Thoracic aorta (tissue), 2 donors: ENCODE measurements at places on chromosomes 6 and 20.

GRCh38 chr6:135291288-135292076 lies 110.4 kb downstream of the MYB start:
- DNase-seq: no peak

DNA sequence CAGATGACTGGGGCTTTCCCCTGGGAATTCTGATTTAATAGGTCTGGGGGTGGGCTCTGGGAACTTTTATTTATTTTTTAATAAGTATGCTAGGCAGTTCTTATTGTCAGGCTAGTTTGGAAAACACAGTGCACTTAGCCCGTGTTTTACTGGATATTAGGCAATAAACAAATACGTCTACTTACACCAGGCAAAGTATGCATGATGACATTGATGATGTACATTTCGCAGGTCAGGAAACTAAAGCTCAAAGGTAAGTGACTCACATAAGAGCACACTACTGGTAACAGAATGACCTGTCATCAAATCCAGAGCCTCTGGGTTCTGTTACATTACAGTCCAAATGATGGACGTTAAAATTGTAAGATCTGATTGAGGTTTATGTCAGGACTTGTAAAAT lies 144.4 kb upstream of the EXOC2 start:
- no peak for DNase-seq

DNA sequence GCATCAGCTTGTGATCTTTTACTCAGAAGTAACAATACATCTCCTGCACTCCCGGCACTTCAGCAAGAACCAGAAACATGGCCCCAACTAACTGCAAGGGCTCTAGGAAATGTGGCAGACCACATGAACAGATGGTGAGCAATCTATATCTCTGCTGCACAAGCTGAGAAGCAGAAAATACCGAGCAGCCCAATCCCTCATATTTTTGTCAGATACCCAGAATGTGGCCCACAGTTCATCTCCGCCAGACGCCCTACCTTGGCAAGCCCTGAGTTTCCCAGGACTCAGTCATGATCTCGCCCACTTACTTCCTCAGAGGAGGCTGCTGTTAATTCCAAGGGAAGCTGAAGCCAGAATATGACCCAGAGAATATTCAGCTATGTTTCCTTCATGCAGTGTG lies 63.1 kb upstream of the PHACTR1 start:
- DNase-seq: no peak

- no peak for DNase-seq
Measured at GRCh38 chr20:34249291-34249690, 8.1 kb downstream of the ASIP start.

DNA sequence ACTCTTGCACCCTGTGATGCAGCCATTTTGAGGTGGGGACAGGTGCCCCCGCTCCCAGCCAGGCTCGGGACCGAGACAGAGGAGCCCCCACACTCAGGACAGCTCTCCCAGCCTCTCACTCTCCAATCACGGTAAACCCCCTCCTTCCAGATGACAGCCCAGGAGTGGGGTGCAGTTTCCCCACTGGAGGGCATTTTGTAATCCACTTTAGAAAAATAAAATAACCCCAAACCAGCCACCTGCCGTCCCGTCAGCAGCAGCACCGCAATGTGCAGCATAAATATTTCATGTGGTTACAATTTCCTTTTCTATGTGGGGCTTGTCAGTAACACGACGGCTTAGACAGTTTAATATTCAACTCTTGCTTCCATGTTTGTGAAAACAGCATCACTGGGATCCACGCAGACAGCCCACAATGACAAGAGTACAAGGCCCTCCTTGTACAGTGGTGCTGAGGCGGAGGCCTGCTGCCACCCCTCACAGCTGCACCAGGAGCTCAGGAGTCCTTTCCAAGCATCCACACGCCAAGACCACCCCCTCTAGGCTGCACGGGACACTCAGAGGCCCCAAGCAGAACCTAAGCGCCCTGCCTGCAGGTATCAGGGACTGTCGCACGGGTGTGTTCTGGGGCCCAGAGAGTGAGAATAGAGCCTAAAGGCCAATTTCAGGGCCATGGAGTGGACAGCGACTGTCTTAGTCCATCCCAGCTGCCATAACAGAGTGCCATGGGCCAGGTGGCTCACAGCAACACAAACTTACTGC lies 116.7 kb downstream of the JPH2 start:
- DNase-seq: no peak

- no peak for DNase-seq
Measured at GRCh38 chr6:111680015-111680712, 74.5 kb upstream of the TRAF3IP2 start.

- no peak for DNase-seq
Measured at GRCh38 chr6:52087498-52087999, at the start of gene PKHD1. TSS of gene PKHD1 (minus strand) at chr6:52087613. CDS start at chr6:52084933, 2,680 bp downstream.

DNA sequence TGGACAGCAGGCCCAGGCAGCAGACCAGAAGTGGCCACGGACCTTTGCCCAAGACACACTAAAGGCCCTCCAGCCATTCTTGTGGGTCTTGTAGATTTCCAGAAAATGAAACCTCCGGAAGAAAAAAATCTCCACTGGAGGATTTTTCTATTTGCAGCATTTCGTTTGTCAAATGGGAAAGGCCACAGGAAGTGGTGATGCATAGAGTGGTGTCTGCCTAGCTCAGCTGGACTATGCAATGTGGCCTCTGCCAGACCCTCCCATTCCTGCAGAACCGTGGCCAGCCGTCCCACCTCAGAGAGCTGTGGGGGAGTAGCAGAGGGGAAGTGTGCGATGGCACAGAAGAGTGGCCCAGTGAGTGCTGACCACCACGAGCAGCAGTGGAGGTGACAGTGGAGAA lies 24.0 kb upstream of the INSM1 start:
- no peak for DNase-seq

DNA sequence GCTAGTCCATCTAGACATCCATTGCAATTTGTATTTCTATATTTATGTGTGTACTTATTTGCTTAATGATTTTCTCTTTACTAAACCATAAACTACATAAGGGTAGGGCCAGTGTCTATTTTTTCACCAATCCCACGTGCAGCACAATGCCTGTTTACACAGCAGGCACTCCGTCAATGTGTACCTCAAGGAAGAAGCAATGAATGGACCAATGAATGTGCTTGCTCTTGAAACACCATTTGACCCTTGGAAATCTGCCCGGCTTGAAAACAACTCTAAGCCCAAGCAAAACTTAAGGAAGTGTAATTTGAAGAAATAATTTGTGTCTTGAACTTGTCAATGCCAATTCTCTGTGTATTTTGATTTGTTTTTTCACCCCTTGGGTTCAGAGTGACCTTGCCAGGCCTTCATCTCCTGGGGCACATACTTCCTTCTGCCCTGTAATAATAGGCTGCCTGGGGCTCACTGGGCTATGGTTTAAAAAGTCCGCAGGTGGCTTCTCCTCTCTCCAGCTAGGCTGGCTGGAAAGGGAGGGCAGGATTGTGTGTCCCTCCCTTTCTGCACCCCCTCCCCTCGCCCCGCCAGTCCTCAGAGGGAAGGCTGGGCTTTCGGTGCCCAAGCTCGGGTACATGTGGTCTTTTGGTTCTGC lies 140.8 kb upstream of the ARMC2 start:
- DNase-seq: no peak

GRCh38 chr6:166514196-166514595 lies 72.3 kb downstream of the RAMACL start:
- no peak for DNase-seq

- DNase-seq: no peak
Measured at GRCh38 chr6:25866011-25866410, 8.0 kb downstream of the SLC17A3 start.

DNA sequence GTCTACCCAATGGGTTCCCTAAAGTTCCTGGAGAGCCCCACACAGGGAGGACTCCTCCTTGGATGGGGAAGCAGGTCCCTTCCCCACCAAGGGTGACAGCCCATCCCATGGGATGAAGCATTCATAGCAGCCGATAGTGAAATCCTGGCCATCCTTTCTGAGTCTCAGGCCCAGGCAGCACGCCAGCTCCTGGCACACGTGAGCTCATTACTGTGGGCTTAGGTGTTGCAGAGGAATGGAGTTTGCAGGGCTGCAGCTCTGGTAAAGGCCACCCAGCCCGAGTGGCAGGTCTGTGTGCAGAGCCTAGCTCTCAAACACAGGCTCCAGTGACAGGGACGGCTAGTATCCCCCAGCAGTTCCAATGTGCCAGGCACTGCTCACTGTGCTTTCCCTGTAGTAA lies 31.0 kb downstream of the SIRPA start:
- DNase-seq: no peak

DNA sequence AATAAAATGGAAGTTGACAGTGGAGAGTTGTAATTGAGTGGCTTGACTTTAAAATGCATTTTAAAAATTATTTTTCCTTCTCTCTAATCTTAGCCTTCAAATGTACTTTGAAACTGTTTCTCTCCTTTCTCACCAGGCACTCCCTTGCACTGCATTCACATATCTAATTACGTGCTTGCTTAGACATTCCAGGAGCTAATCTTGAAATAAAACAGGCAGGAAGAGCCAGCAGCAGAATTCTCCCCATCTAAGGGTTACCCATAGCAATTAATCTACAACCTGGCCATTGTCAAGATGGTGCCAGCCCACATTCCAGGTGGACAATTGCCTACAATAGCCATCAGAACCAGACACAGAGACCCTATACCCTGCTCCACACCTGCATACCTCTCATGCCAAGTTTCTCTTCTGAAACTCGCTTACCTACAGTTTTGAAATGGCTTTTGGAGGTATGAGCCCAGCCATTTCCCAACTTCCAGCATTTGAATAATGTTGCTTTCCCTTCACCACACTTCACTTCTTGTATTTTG lies 167.6 kb upstream of the GJE1 start:
- DNase-seq: no peak

GRCh38 chr20:33477386-33478234 lies 12.3 kb upstream of the CBFA2T2 start:
- no peak for DNase-seq

DNA sequence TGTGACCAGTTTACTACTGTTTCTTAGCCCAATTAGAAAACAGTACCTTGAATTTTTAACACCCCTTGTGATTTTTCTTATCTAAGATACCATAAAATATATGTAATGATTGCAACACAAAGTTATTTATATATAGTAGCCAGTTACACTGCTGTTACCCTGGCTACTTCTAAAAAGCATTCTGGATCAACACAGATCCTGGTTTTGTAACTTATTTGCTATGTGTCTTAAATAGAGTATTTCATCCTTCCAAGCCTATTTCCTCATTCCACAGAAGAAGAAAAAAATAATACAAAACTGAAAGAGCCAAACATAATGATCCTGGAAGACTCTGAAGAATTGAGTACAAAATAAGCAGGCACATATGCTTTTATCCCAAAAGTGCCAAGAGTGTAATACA lies 19.0 kb upstream of the GSTA4 start:
- no peak for DNase-seq

DNA sequence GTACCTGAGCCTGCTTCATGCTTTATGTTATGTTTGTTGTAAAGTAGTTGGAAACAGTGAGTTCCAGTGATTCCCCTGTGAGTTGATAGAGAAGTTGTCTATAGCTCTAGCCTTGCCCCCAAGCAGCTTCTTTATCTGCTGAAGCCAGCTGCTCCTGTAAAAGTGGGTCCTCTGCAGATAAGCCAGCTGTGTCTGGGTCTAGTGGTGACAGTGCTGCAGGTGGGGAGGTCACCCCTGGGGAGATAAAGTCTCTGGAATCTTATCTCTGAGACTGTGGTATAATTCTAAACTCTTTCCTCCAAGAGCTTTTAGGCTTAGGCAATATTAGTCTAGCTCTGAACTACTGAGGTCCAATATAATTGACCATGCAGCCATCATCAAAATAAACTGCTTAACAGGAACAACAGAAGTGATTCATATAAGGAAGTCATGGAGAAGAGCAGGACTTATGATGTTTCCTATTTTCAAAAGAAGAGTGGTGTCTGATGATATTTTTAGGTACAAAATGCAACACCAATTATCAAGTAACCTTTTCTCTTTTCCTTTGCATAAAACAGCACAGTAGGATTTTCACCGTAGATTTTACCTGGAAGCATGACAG lies 44.2 kb upstream of the TMEM217 start:
- DNase-seq: no peak

DNA sequence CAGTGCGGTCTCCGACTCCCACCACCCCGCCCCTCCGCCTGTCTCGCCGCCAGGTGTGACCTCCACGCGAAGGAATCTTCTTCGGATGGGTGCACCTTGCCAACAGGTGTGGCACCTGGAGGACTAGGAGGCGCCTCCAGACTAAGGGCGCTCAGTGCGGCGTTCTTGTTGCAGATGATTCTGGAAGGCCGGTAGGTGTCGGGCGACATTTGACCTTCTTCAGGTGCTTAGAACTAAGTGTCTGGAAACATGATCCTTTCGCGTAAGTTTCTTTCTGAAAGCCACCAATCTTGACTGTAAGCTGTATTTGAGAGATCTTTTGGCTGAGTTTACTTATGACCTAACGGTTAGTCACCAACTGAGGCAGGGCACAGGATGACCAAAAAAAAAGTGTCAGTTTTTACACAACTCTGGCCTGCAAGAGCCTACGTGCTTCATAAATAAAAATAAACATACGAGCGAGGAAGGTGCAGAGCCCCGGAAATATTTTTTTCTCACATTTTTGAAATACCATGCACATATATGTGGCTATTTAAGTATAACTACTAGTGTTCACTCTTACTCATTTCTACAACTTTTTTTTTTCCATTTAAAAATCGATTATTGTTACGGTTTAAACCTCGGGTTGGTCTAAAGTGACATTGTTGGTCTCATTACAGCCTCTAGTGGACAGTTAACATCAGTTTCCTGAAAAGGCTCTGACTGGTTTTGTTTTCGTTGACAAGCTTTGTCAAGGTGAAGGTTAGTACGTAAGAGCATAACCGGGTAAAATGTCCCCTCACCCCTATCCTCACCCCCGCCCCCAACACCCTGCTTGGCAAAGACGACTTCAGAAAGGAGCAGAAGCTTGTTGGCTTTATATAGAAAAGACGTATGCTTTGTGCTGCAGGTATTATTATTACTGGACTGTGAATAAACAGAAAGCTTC lies 1.6 kb upstream of the ATXN1 start:
- no peak for DNase-seq

DNA sequence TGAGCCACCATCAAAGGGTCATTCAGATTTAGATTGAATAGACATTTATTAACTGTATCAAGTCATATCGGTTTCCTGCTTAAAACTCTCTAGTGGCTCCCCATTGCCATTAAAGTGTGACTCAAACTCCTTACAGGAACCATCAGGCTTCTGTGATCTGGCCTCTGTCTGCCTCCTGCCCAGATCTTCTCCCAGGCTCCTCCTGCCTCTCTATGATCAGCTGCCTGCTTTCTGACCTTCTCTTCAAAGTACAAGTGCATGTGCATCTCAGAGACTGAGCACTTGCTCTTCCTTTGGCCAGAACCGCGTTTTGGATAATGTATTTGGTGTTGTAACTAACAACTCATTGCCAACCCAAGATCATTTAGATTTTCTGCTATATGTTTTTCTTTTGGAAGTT lies 52.7 kb downstream of the IL20RA start:
- no peak for DNase-seq

DNA sequence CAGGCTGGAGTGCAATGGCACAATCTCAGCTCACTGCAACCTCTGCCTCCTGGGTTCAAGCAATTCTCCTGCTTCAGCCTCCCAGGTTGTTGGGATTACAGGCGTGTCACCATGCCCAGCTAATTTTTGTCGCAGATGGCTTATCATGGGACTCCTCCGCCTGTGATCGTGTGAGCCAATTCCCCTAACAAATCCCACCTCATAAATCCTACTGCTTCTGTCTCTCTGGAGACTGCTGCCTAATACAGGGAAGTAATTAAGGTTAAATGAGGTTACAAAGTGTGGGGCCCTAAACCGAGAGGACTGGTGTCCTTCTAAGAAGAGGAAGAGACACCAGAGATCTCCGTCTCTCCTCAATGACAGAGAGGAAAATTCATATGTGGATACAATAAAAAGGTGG lies 52.0 kb downstream of the TRPC4AP start:
- no peak for DNase-seq
